ENCODE measurements at places on chromosomes 16 and 17.

DNA sequence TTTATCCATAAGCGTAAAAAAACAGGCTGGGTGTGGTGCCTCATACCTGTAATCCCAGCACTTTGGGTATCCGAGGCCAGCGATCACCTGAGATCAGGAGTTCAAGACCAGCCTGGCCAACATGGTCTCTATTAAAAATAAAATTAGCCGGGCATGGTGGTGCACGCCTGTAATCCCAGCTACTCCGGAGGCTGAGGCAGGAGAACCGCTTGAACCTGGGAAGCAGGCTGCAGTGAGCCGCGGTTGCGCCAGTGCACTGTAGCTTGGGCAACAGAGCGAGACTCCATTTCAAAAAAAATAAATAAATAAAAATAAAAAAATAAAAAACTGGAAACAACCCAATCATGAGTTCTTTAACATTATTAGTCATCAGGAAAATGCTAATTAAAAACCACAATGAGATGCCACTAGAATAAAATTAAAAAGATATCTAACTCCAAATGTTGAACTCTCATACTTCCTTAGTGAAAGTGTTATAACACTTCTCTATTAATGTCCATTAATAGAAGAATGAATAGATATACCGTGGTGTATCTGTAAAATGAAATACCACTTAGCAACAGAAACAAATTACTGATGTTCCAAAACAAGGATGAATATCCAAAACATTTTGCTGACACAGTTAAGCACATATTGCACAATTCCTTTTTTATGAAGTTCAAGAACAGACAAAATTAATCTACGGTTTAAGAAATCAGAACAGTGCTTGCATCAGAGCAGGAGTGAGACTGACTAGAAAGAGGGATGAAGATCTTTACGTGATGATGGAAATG lies 13.1 kb downstream of the MPHOSPH6 start:
- no peaks in the 10 kb centered on the region for H3K4me1 ChIP-seq
- H3K36me3 ChIP-seq, result peaks cover 76% of the 10 kb centered on the region
- DNase-seq, result no peak

DNA sequence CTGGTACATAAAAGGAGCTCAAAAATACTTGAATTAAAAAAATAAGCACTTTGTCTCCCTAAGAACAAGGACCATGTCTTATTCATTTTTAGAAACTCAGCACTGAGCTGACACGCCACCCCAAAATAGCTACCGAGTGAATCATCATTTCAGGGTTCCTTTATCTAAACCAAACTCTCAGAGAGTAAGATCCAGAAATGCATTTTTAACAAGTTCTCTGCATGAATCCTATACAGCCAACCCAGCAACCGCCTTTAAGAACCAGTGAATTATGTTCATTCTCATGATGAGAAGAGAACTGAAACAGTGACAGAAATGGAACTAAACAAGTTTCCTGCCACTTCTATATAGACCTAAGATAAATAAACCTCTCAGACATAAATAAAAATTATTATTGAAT lies 8.7 kb downstream of the C16orf87 start:
- H3K27ac ChIP-seq, result no peak overlapping the region
- no peak for DNase-seq
- H3K27me3 ChIP-seq, result no peaks in the 10 kb centered on the region
- H3K4me3 ChIP-seq, result no peak overlapping the region
- peaks cover 10% of the 10 kb centered on the region for H3K36me3 ChIP-seq

DNA sequence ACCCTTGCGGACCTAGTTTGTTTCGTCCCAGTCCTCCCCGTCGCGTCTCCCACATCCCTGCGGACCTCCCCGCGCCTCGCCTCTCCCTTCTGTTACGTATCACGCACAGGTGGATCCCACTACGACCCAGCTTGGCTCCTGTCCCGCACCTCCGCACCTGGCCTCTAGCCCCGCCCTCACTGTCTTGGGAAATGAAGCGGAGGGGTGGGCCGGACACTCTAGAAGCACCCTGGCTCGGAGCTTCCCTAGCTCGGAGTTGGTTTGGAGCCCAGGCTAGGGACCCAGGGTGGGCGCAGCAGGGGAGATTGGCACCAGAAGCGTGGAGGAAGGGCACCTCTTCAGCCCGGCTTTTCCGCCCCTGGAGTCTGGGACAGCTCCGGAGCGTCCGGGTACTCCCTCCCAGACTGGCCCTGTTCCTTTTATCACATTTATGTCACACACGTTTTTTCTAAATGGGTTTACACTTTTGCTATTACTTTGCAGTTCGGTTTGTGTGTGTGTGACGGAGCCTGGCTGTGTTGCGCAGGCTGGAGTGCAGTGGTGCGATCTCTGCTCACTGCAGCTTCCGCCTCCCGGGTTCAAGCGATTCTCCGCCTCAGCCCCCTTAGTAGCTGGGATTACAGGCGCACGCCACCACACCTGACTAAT lies 1.4 kb upstream of the CEMP1 start:
- H3K27me3 ChIP-seq, result no peaks in the 10 kb centered on the region
- H3K36me3 ChIP-seq, result no peaks in the 10 kb centered on the region
- peak overlapping the region; percentile 56 for H3K27ac ChIP-seq

GRCh38 chr17:56821847-56822534 lies 11.7 kb downstream of the C17orf67 start:
- H3K4me1 ChIP-seq, result no peaks in the 10 kb centered on the region
- H3K27ac ChIP-seq, result no peak overlapping the region
- no peak for DNase-seq
- H3K36me3 ChIP-seq, result no peaks in the 10 kb centered on the region
- no peaks in the 10 kb centered on the region for H3K27me3 ChIP-seq
- no peak overlapping the region for H3K4me3 ChIP-seq

GRCh38 chr17:63647936-63648335 lies 25.7 kb downstream of the MAP3K3 start:
- no peaks in the 10 kb centered on the region for H3K27me3 ChIP-seq
- DNase-seq, result no peak
- H3K36me3 ChIP-seq, result peaks cover 23% of the 10 kb centered on the region
- H3K4me1 ChIP-seq, result no peaks in the 10 kb centered on the region

- no peaks in the 10 kb centered on the region for H3K4me1 ChIP-seq
- DNase-seq, result no peak
Measured at GRCh38 chr17:12953156-12953555, 64.7 kb downstream of the ELAC2 start.

GRCh38 chr16:11152677-11153331 lies 103.2 kb downstream of the SOCS1 start:
- H3K27ac ChIP-seq, result no peak overlapping the region
- no peak for DNase-seq
- H3K4me1 ChIP-seq, result no peaks in the 10 kb centered on the region
- H3K36me3 ChIP-seq, result no peaks in the 10 kb centered on the region

GRCh38 chr17:47717979-47718621 lies 14.9 kb upstream of the TBX21 start:
- DNase-seq, result no peak
- H3K27me3 ChIP-seq, result peaks cover 18% of the 10 kb centered on the region
- H3K4me3 ChIP-seq, result no peak overlapping the region
- no peak overlapping the region for H3K27ac ChIP-seq
- H3K36me3 ChIP-seq, result no peaks in the 10 kb centered on the region
- peaks cover 9% of the 10 kb centered on the region for H3K4me1 ChIP-seq

DNA sequence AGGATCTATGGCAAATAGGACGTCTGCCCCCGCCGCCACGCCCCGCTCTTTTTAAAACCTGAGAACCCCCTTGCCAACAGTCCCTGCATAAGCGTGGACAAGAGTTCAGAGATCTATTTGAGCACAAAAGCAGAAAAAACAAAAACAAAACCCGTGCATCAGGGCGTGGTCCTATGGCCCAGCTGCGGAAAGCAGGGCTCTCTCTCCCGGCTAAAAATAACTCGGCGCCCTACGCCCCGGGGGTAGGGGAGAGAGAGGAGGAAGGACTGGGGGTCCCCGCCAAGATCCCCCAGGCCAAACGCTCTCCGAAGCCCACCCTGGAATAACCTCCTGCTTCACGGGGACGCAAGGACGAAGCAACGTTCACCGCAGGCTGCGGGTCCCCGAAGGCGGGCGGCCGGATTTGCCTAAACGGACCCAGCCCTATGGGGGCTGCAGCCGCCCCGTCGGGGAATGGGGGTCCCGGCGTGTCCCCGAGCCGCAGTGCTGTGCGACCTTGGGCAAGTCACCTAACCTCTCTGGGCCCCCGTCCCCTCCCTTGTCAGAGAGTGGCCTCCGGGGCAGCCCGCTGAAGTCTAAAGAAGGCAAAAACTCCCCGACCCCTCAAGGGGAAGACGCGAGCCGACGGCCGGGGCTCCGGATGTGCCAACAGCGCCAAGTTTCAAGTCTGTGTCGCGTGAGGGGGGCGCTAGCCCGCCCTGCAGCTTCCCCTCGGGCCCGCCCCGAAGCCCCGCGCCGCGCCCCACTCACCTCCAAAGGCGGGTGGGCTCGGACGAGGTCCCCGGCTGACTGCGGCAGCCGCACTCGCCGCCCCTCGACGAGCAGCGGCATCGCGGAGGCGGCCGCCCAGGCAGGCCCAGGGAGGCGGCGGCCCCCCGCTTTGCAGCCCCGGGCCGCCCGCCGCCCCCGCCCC lies 477 bp downstream of the NTAN1 start:
- peaks cover 2% of the 10 kb centered on the region for H3K4me1 ChIP-seq
- peaks cover 15% of the 10 kb centered on the region for H3K36me3 ChIP-seq
- peak overlapping the region; percentile 89 for H3K4me3 ChIP-seq
- H3K27me3 ChIP-seq, result no peaks in the 10 kb centered on the region

- no peak overlapping the region for H3K4me3 ChIP-seq
- no peaks in the 10 kb centered on the region for H3K4me1 ChIP-seq
- DNase-seq, result no peak
- H3K27ac ChIP-seq, result no peak overlapping the region
- H3K36me3 ChIP-seq, result no peaks in the 10 kb centered on the region
Measured at GRCh38 chr16:54821731-54822130, 108.9 kb upstream of the IRX5 start.

DNA sequence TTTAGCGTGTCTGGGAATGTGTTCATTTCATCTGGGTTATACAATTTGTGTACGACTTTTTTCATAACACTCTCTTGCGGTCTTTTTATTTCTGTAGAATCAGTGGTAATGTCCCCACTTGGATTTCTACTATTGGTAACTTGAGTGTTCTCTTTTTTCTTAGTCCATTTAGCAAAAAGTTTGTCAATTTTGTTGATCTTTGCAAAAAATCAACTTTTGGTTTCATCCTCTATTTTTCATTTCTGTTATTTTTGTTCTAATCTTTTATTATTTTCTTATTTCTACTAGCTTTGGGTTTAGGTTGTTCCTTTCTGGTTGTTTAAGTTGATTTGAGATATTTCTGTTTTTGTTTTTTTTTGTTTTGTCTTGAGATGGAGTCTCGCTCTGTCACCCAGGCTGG lies 7.7 kb upstream of the SLC22A31 start:
- H3K27me3 ChIP-seq, result peaks cover 13% of the 10 kb centered on the region
- H3K36me3 ChIP-seq, result no peaks in the 10 kb centered on the region
- H3K4me3 ChIP-seq, result no peak overlapping the region
- H3K27ac ChIP-seq, result no peak overlapping the region
- DNase-seq, result no peak

- no peak for DNase-seq
- H3K4me1 ChIP-seq, result peaks cover 19% of the 10 kb centered on the region
- H3K27me3 ChIP-seq, result no peaks in the 10 kb centered on the region
Measured at GRCh38 chr16:80092681-80093080, 448.1 kb upstream of the DYNLRB2 start.

GRCh38 chr16:57341441-57342303 lies 16.9 kb upstream of the CCL22 start:
- peak overlapping the region; percentile 98 for H3K27ac ChIP-seq
- DNase-seq, result peak; percentile 94
- peaks cover 24% of the 10 kb centered on the region for H3K4me1 ChIP-seq

DNA sequence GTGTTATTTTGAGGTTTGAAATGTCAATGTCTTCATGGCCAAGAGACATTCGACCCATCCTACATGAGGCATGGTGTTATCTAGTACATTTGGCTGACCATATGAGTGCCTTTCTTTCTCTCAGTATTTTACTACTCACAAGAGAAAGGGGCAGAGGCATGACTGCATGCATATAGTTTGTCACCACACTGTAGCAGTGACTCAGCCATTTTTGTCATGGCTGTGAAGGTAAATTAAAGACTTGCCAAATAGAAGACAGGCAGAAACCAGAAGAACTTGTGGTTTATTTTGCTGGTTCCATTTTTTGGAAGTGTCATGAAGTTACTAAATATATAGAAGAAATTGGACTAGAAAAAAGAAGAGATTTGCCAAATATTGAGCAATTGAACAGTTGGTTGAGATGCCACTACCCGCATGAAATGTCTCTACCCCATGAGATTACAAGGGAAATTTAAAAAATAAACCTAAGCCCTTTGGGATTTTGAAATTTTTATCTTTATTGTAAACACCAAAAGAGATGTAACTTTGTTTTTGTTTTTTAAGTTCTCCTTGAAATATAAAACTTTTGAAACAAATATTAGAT lies 170.3 kb downstream of the CHD9 start:
- no peak overlapping the region for H3K27ac ChIP-seq
- no peaks in the 10 kb centered on the region for H3K27me3 ChIP-seq
- DNase-seq, result no peak
- no peak overlapping the region for H3K4me3 ChIP-seq

GRCh38 chr16:67447508-67448076 lies 16.7 kb downstream of the HSD11B2 start:
- no peaks in the 10 kb centered on the region for H3K4me1 ChIP-seq
- peaks cover 10% of the 10 kb centered on the region for H3K36me3 ChIP-seq
- H3K27me3 ChIP-seq, result no peaks in the 10 kb centered on the region
- no peak for DNase-seq

All from RWPE2 (cell line).